ENCODE measurements at places on chromosomes 11 and 22. TPM values are rescaled to one million over a fixed set of nuclear protein-coding genes. Genes with fewer than 3 reads are reported as not detected.

MIAT gene
- 0.12 TPM for total RNA-seq

GRCh38 chr11:65883058-65883761, 3.6 kb downstream of the CTSW start:
- no peak for DNase-seq

DNA sequence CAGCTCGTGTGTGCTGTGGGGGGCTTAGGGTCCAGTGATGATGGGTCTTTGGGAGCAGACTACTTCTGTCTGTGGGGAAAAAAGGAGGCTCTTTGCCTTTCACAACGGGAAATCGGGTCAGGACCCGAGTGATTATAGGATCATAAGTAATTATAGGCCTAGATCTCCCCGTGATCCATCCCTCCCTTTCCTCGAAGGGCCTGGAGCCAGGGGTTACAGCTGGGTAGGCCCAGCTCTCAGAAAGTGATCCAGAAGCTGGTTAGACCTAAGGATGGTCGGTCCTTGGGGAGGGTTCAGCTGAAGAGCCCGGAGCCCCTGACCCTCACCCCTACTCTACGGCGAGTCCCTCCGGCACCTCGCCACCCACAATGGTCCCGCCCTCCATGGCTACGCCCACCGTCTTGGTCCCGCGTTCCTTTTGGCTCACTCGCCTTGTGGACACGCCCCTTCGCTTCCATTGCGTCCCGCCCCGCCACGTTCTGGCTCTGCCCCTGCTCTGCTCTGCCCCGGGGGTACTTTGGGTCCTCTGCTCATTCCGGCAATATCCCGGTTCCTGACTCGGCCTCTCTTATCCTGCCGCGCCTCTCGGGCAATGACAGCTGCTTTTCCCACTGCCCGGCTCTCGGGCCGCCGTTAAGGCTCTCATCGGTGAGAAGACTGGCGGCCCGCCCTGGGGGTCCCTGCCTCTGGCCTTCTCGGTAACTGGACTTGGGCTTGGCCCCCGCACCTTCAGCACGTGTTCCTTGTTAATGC, 5.0 kb downstream of the IGSF22 start:
- DNase-seq: no peak

CTSW gene
- total RNA-seq: 1.2 TPM

- no peak for DNase-seq
These were observed 117.5 kb upstream of the NNMT start for GRCh38 chr11:114178656-114179055.

FGF19 gene
- total RNA-seq: not detected

Measured in epithelial cell of proximal tubule (primary cell).